DMS 273 treated with DMSO at 0.1 percent for 48 hours (cell line): ENCODE measurements at places on chromosomes 1 and 21.

DNA sequence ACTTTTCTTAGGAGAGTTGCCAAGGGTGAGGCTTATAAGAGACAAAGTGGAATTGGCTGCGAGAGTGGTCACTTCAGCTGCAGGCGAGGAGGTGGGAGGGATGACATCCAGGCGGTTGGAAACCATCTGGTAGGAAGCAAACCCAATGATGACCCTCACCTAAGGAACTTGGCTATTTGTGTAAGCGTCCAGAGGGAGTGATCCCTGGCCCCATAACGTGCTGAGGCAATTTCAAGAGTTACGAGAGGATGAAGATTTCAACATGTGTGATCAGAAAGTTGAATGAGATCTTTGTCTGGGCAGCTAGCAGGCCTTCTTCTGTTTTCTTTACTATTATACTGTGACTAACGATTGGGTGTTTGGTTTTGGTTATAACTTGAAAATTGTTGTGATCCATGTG is 102.7 kb upstream of the VANGL1 start:
- DNase-seq = no peak

- DNase-seq = no peak
These were observed 36.5 kb downstream of the DDX20 start for GRCh38 chr1:111792249-111792648.

GRCh38 chr1:109351457-109351856 is 44.6 kb upstream of the MYBPHL start:
- DNase-seq = no peak

GRCh38 chr1:2783435-2784397 is 17.8 kb downstream of the TTC34 start:
- DNase-seq = no peak

DNA sequence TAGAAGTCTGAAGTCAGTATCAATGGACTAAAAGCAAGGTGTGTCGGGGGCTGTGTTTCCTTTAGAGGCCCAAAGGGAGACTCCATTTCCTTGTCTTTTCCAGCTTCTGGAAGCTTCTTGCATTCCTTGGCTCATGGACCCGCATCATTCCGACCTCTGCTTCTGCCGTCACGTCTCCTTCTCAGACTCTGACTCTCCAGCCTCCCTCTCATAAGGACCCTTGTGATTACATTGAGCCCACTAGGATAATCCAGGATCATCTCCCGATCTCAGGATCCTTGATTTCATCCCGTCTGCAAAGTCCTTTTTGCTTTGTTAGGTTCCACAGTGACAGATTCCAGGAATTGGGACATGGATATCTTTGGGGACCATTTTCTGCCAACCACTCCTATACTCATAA is 265.8 kb upstream of the CSF3R start:
- no peak for DNase-seq
